ENCODE measurements at places on chromosomes 1 and 21.

- no peak for DNase-seq
Observed at GRCh38 chr1:238745069-238745468, 641.3 kb upstream of the CHRM3 start.

DNA sequence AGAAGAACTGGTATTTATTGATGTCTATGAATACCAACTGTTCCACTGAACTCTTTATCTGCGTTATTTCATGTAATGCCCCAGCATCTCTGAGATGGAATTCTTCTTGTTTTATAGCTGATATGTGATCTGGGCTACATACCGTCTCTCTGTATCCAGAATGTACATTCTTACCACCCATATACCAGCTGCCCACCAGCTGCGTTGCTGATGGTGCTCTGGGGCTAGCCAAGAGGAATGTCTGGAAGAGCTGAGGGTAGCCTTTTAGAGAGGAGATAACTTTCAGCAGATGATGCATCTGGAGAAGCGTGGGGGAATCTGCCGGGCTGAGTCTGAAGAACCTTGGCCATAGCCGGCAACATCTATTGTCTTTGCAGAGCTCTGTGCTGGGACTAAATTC, 137.5 kb downstream of the RYR2 start:
- DNase-seq: no peak

DNA sequence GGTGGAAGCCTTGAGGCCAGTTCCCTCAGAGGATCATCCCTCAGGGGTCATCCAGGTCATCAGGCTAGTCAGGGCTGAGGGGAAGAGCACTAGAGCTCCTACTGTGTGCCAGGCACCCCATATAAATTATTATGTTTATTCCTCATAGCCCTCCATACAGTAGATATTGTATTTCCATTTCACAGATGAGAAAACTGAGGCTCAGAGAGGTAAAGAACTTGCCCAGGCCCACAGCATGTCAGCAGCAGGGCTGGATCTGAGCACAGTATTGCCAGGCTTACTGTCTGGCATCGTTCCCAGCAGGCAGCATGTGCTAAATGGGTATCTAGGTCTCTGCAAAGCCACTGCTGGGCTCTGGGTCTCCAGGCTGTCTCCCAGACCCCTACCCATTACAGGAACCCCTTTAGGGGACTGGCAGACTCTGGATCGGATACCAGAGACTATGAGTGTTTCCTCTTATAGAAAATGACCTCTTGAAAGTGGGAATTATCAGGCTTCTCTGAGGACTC, 153.3 kb downstream of the PTPRU start:
- no peak for DNase-seq

DNA sequence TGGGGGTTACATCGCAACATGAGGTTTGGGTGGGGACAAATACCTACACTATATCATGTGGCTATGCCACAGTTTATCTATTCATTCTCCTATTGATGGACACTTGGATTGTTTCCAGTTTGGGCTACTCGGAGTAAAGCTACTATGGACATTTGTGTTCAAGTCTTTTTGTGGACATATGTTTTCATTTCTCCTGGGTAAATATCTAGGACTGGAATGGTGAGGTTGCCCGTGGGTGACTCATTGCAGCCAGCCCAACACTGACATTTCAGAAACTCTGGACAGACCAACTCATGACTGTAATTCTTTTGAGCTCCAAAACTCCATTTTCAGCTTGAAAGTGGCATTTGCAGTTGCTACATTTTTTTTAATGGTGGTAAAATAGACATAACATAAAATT, 82.7 kb downstream of the KAZN start:
- no peak for DNase-seq

GRCh38 chr1:13808729-13809131, 108.7 kb downstream of the PRDM2 start:
- DNase-seq: no peak

DNA sequence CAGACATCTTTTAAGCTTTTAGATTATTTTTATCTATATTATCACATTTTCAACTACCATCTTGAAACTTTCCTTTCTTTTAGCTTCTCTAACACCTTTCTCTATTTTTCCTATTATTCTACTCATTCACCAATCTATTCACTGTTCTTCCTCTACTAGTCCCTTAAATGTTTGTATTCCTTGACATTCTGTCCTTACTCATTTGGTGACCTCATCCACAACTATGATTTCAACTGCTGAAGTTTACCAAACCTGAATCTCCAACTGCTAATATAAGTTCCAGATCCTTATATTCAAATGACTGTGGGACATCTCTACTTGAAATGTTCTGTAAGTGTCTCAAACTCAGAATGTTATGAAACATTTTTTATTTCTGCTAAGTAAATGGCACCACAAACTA, 49.2 kb downstream of the TUT4 start:
- DNase-seq: no peak

- no peak for DNase-seq
Observed at GRCh38 chr1:202687798-202688197, 22.5 kb downstream of the SYT2 start.
